RPMI7951 (cell line): ENCODE measurements at places on chromosomes 6 and 20. TPM values are rescaled to one million over a fixed set of nuclear protein-coding genes. Genes with fewer than 3 reads are reported as not detected.

- DNase-seq = peak; percentile 84
Observed at GRCh38 chr20:34709831-34710567, 5.9 kb downstream of the TP53INP2 start.

DSP gene
- under 0.01 TPM in 2 replicates for total RNA-seq

GRCh38 chr6:15441215-15441868 lies 195.5 kb downstream of the JARID2 start:
- peak; percentile 78 for DNase-seq

RAB22A gene
- total RNA-seq = 26.8 and 27.3 TPM in 2 replicates

GRCh38 chr6:73702444-73702843 lies 6.4 kb downstream of the CD109 start:
- DNase-seq = no peak

GRCh38 chr6:136425793-136426192 lies 124.4 kb downstream of the MAP7 start:
- no peak for DNase-seq

GFRAL gene
- not detected in 2 replicates for total RNA-seq

LY6G6C gene
- not detected in 2 replicates for total RNA-seq

GRCh38 chr20:63349516-63349895 lies 11.6 kb downstream of the CHRNA4 start:
- DNase-seq = no peak

STMND1 gene
- not detected in 2 replicates for total RNA-seq

DNA sequence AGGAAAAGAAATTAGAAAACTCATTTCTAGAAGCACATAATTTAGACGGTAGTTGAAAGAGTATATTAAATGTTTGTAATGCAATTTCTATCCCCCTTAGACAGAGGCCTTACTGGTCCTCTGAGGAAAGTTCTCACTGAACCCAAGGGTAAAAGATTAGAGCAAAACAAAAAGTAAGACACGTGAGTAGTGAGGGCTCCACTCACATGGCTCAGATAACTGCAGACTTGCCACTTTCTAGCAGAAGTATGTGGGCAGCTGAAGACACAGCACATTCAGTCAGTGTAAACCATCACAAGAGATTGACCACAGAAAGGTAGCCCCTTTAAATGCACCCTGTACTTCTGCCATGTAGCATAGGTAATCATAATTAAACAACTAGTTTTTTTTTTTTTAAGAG lies 193.8 kb downstream of the BTBD9 start:
- no peak for DNase-seq

ELOVL4 gene
- total RNA-seq = 1.7 TPM in 2 replicates

PLN gene
- not detected in 2 replicates for total RNA-seq

ENPP1 gene
- total RNA-seq = 30.0 and 34.0 TPM in 2 replicates

GRCh38 chr6:150537491-150537890 lies 62.2 kb upstream of the PLEKHG1 start:
- DNase-seq = no peak

DNA sequence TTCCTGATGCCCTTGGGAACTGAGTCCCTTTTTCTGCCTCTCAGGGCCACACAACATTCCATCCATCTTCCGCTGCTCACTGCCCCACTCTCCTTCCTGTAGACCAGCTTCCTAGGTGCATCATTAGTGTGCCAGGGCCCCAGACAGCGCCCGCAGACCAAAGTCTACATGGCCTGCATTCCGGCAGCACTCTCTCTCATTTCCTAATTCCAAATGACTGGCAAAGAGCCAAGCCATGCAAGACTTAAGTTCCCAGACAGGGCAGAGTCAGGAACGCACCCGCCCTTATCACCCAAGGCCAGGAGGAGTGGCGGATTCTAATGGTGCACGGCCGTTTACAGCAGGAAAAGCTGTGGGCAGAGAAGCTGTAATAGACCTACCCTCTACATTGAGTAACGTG lies 159.8 kb upstream of the ARID1B start:
- DNase-seq = peak; percentile 28

- DNase-seq = no peak
Observed at GRCh38 chr6:155079985-155080452, 84.9 kb downstream of the TIAM2 start.

DNA sequence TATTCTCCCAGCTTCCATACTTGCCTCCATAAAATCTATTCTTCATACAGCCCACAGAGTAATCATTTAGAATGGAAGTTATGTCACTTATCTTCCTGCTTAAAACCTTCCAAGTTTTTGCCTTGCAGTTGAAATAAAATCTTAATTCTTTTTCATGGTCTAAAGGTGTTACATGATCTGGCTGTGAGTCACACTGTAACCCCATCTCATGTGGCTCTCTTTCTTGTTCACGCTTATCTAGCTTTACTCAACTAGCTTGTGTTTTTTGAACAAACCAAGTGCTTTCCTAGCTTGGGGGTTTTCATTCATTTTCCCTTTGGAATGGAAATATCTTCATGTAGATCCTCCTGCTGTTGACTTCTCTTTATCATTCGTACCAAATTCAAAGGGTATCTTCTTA lies 23.6 kb upstream of the THEMIS start:
- peak; percentile 59 for DNase-seq

- no peak for DNase-seq
Observed at GRCh38 chr6:38169977-38170526, 350.5 kb downstream of the ZFAND3 start.

GRCh38 chr6:41522780-41523548 lies 23.2 kb upstream of the FOXP4 start:
- no peak for DNase-seq

DNA sequence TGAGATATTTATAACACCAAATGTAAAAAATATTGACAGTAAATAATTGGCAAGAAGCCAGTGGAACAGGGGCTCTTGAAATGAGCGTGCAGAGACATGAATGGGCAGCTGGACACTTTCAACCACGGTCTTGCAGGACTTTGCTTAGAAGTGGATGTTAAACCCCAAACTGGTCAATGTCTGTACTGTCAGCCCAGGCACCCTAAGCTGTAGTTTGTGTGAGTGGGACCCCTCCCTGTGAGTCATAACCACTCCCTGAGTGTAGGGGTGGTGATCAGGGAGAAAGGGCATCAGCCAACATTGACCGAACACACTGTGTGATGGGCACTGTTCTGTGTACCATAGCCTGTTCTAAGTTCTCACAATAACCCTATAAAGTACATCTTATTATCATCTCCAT lies 108.6 kb downstream of the FIG4 start:
- peak; percentile 12 for DNase-seq

TAGAP gene
- not detected in 2 replicates for total RNA-seq

OPRM1 gene
- total RNA-seq = not detected in 2 replicates

GRCh38 chr20:39524371-39524911 lies 562.3 kb downstream of the DHX35 start:
- peak; percentile 68 for DNase-seq

- peak; percentile 59 for DNase-seq
Observed at GRCh38 chr20:63978319-63979228, 868 bp downstream of the SAMD10 start.

- DNase-seq = no peak
Observed at GRCh38 chr6:86609549-86610388, 327.6 kb upstream of the HTR1E start.

CLDN20 gene
- total RNA-seq = not detected in 2 replicates

GRCh38 chr6:125275779-125276178 lies 26.0 kb downstream of the HDDC2 start:
- DNase-seq = no peak
